ENCODE measurements at places on chromosomes 16 and 17.

GRCh38 chr17:76495663-76496400 lies 5.4 kb downstream of the RHBDF2 start:
- no peak for DNase-seq

- no peak for DNase-seq
Measured at GRCh38 chr16:57007530-57007929, 18.2 kb downstream of the NLRC5 start.

DNA sequence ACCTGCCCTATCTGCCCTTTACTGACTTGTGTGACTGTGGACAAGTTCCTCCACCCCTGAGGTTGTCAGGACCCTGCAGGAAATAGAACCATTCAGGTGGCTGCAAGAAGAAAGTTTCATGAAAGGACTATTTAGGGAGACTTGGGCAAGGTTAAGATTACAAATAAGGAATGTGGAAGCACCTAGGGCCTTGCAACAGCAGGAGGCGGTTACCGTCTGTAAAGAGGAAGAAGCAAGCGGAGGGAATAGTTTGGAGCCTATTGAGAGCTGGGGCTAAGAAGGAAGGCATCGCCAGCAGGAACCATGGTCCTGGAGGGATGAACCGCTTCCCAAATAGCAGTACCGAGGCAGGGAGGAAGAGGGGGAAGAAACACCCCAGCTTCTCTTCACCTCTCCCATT lies 132.4 kb downstream of the PRKCB start:
- DNase-seq = no peak

- DNase-seq = no peak
Measured at GRCh38 chr16:58048494-58049231, 23.1 kb downstream of the MMP15 start.

- no peak for DNase-seq
Measured at GRCh38 chr17:6187836-6188235, 117.7 kb downstream of the WSCD1 start.

DNA sequence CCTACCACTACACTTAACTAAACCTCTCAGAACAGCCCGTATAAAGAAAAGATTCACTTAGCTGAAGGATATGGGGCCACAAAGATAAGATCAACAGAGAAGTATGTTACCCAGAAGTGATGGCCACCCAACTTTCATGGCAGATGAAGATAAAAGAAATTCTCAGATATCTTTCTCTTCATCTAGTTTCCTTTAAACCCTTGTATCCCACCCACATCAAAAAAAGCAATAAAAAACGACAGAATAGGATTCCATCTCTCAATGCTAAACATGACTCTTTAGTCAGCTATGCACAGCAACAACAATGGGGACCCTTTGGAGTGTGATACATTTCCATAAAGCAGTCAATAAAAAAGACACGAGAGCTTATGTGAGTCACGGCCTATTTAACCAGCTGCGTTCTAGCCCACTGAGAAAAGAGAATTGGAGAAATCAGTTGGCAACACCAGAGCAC lies 86.6 kb downstream of the SNX11 start:
- peak; percentile 52 for DNase-seq

DNA sequence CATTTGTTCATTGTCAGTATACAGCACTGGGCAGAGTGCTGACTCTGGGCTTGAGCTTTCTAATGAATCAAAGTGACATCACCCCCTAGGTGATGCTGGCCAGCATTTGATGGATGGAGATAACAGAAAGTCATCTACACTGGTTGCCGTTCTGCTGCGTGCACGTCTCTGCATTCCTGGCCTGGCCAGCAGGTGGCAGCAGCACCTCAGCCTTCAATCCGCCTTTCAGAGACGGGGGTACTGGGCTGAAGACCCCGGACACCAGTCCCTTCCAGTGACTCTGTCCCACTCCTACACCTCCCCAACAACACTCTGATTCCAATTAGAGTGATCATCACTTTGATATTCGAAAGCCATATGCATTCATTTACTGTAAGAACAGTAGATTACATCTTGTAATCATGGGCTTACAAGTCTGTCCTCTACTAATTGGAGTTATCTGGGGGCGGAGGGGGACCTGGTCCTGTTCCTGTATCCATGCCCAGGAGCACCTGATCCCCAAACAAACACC lies 6.0 kb downstream of the CPSF4L start:
- peak; percentile 25 for DNase-seq

- DNase-seq = no peak
Measured at GRCh38 chr16:86110134-86110533, 211.2 kb downstream of the IRF8 start.

DNA sequence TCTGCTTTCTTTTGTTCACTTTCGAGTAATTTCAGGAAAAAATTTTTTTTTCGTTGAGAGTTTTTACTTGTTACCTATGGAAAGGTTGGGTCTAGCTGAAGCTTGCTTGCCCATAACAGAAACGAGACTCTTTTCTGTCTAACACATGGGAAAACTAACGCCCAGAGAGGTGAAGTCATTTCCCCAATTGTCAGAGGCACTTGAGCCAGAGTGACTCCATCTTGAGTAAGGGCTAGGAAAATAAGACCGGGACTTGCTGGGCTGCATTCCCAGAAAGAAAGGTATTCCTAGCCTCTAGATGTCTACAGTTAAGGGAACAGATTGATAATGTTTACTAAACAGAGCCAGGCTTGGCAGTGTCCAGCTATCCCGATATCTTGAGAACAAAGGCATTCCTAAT lies 26.8 kb downstream of the PRKCB start:
- no peak for DNase-seq

DNA sequence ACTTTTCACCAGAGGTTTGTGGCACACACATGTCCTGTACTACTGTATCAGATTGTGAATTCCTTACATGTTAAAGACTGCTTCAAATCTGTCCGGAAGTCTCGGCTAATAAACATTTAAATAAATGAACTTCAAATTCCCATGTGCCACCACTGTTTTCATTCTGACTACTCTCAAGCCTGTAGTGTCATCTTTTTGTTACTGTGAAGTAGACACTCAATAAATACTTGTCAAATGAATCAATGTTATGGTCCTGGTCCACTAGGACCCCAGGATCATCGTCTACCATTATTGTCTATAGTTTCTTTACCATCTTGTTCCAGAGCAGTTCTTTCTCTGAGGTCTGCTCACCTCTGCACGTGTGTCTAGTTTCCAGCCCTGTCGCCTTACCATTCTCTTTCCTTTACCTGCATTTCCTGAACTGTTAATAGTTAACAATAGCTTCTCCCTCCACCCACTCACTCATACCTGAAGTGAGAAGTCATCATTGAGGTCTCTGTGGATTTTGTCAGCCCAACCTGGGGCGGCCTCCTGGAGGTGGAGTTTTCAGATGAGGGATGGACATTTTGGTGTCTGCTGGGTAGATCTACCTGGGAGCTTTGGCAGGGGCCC lies 333.0 kb downstream of the SEC14L1 start:
- DNase-seq = no peak

- no peak for DNase-seq
Measured at GRCh38 chr17:57311281-57312216, 55.2 kb downstream of the MSI2 start.

DNA sequence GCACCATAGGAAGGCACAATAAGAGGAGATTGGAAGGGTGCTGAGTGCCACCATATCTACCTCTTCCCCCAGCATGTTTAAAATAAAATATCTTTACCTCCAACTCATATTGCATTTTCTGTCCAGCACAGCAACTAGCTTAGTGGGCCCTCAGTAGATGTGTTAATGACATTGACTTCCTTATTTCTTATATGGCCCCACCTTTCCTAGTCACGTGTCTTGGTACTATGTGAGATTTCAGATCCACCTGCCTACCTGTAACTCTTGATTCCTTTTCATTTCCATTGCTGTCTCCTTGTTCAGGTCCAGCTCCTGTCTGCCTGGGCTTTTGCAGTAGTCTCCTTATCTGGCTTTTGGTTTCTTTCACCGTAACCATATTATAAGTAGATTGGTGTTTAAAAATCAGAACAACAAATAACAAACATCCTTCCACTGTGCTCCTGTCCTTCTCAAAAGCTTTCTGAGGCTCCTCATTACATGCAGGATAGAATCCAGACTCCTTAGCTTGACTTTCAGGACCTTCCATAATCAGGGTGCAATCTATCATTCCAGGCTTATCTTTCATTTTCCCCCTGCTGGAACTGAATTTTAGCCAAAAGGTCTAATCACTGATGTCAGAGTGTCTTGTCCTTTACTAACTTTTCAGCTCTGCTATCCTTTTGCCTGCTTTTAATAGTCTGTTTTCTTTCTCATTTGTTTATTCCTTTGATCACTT lies 71.3 kb downstream of the FTO start:
- no peak for DNase-seq

DNA sequence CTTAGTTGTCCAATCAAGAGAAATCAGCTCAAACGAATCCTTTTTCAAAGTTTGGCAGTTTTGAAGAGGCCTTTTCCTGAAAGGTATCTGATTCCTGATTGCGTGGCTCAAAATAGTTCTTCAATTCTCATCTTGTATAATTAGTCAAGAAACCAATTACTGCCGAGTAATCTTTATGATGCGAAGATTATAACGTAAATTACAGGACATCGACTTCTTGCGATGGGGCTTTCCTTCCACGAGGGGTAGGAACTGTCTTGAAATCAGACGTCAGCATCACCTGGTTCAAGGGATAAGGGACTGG lies 644 bp upstream of the ARL2BP start:
- no peak for DNase-seq

DNA sequence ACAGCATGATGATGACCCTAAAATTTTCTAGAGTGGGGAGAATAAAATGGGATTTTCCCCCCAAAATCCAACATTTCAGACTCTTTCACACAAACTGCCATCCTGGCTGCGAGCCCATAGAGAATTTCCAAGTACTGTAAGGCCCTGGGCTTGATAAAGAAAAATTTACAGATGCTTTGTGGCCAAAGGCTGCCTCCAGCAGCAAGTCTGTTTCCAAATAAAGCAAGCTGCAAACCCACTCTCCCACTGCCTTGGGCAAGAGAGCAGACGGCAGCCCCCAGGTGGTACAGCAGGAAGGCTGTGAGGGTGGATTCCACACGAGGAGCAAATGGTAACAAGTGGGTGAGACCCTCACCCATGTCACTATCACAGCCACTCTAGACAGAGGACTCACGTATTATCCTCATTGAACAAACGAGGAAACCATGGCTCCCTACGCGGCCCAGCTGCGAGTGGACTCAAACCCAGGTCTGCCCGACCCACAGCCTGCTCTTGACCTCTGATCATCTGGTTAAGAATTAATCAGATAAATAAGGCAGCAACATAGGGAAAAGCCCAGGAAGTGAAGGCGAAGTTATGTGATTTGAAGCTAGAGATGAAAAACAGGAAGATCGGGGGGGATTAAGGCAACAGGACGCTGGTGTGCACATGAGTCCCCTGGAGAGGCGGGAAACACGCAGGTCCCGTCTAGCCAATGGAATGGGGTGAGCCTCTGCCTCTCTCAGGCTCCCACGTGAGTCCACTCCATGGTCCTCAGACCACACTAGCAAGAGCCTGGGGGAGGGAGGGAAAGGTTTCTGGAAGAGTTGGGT lies 37.4 kb downstream of the AXIN2 start:
- DNase-seq = no peak

DNA sequence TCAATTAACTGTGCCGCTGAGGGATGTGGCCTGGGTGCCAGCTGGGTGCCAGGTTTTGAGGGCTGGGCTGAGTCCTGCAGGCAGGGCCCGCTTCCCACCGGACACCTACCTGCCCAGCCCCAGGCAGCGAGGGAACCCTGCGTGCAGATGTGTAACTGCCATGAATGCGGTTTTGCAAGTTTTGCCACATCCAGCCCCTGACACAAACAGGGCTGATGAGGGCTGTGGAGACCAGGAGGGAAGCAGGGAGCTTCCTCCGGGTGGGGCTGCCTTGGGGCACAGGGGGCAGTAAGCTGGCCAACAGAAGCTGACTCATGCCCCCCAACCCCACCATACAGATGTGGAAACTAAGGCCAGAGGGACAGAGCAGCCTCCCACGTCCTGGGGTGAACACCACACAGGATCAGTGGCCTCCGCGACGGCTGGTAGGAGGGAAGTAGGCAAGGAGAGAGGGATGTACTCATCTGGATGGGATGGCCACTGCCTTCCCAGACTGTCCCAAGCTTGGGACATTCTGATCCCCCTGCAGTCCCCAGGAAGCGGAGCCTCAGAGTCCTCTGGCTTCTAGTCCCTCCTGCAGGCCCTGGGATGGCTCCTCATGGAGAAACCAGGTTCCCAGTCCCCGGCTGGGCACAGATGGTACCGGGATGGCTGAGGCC lies 1.6 kb downstream of the UBALD1 start:
- DNase-seq = no peak

DNA sequence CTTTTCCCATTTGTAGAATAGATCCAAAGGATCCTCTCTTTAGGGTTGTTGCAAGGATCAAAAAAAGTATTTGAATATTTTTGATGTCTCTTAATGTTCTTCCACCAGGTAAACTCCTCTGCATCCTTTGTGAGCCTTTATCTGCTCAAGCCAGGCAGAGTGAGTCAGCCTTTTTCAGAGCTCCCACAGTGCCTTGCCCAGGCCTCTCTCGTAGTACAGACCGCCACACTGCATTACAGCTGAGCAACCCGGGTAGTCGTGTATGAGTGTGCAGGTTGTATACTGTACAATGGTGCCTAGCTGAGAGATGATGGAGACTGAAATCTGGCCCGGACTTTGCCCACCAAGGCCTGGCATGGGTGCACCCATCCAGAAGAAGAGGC lies 20.9 kb downstream of the RHBDL3 start:
- no peak for DNase-seq

- no peak for DNase-seq
Measured at GRCh38 chr17:77890771-77891170, 67.7 kb upstream of the TNRC6C start.

DNA sequence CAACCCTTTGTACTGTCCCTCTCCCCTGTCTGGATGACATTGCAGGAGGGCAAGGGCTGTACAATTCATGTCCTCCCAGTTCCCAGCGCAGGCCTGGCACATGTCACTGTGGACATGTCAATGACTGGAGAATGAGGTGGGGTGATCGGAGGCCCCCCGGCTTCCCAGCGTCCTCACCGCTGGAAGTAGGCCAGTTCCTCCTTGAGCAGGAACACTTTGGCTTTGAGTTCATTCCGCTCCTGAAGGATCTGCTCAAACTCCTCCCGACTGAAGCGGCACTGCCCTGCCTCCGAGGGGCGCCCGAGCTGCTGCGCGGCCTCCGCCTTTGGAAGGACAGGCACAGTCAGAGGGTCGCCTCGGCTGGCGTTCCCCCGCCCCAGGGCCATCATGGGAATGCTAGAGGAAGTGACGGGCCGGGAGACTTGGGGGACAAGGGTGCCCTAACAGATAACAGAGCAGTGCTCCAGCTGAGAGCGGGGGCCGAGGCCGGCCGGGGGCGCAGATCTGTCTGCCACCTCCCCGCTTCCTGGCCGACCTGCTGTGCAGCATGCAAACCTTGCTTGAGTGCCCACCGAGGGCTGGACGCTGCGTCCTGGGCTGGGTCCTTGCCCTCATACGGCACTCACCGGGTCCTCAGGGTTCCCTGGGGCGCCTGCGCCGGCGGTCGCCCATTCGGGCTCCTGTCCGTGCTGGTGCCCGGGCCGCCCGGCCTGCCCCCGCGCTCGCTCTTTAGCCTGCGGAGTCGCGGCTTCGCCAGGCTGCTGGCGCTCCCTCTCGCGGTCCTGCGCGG lies 1.3 kb downstream of the RILP start:
- no peak for DNase-seq

GRCh38 chr17:19337712-19338023 lies 24.9 kb downstream of the B9D1 start:
- no peak for DNase-seq
